ENCODE measurements at places on chromosomes 1 and 21.

GRCh38 chr1:147391114-147391513 is 148.6 kb downstream of the CHD1L start:
- DNase-seq = no peak

DNA sequence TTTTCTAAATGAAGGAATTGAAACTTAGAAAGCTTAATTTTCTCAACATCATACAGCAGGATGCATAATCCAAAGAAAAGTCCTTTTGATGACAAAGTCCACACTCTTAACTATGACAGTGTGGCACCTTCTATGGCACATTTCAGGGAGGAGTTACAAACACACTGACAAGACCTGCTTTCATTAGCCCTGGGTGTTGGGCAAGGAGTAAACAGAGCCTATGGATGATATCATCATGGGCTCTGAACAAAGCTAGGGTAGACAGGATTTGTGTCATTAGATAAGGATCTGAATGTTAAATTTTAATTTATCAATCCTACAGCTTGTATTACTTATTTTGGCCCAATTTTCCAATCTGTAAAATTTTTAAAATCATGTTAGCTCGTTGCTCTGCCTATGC is 62.6 kb upstream of the DENND1B start:
- DNase-seq = no peak

DNA sequence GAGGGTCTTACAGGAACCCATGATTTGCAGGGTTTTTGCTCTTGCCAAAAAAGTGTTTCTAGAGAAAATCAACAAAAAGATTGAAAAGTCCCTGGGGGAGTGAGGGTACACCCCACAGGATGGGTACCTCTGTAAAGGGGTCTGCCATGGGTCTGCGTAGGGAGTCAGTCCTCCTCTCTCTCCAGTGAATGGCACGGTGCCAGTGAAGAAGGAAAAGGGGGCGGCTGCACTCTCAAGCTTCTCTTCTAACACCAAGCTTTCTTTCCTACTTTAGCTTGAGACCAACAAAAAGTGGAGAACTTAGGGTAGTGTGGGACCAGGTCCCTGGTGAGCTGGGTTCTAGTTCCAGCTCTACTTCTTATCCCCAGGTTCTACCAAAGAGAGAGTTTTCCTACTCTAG is 87.4 kb downstream of the GLUL start:
- DNase-seq = no peak

DNA sequence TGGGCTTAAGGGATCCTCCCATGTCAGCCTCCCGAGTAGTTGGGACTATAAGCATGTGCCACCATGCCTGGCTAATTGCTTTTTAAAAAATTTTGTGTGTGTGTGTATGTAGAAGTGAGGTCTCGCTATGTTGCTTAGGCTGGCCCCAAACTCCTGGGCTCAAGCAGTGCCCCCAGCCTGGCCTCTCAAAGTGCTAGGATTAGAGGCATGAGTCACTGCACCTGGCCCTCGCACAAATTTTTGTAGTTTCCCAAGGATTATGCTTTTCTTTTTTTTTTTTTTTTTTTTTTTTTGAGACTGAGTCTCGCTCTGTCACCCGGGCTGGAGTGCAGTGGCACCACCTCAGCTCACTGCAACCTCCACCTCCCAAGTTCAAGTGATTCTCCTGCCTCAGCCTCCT is 144.4 kb upstream of the HNRNPU start:
- peak; percentile 21 for DNase-seq

- no peak for DNase-seq
Observed at GRCh38 chr1:43165765-43166164, 6.3 kb downstream of the EBNA1BP2 start.

DNA sequence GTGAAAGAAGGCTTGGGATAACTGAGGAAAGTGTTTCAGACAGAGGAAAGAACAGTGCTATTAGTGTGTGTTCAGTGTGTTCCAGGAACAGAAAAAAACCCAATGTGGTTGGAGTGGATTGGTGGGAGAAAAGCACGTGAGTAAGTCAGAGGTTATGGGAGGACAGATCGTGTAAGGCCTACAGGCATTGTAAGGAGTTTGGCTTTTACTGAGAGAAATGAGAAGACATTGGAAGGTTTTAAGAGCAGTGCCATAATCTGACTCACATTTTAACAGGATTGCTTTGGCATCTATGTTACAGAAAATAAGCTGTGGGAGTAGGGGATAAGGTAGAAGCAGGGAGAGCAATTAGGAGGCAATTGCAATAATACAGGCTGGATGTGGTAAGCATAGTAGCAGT is 4.8 kb downstream of the ARPC5 start:
- no peak for DNase-seq

DNA sequence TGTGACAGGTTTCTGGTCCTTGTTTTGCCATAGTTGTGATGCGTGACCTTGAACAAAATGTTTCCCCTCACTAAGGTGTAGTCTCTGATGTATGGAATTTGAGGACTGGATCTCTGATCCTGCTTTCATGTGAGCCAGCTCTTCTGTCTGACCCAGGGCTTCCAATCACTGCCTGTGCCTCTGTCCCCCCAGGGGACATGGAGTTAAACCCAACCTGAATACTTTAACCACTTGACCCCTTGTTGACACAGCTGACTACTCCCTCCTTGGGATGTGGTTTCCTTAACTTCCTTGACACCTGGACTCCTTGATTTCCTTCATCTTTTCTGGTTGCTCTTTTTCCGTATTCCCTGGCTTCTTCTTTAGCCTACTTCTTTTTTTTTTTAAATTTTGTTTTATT is 36.0 kb upstream of the SSBP3 start:
- no peak for DNase-seq

- DNase-seq = no peak
Observed at GRCh38 chr1:10519016-10519417, 44.3 kb downstream of the PEX14 start.

- no peak for DNase-seq
Observed at GRCh38 chr1:62038594-62039284, 155.9 kb upstream of the L1TD1 start.

- DNase-seq = no peak
Observed at GRCh38 chr1:67616394-67616985, 68.5 kb upstream of the GADD45A start.

DNA sequence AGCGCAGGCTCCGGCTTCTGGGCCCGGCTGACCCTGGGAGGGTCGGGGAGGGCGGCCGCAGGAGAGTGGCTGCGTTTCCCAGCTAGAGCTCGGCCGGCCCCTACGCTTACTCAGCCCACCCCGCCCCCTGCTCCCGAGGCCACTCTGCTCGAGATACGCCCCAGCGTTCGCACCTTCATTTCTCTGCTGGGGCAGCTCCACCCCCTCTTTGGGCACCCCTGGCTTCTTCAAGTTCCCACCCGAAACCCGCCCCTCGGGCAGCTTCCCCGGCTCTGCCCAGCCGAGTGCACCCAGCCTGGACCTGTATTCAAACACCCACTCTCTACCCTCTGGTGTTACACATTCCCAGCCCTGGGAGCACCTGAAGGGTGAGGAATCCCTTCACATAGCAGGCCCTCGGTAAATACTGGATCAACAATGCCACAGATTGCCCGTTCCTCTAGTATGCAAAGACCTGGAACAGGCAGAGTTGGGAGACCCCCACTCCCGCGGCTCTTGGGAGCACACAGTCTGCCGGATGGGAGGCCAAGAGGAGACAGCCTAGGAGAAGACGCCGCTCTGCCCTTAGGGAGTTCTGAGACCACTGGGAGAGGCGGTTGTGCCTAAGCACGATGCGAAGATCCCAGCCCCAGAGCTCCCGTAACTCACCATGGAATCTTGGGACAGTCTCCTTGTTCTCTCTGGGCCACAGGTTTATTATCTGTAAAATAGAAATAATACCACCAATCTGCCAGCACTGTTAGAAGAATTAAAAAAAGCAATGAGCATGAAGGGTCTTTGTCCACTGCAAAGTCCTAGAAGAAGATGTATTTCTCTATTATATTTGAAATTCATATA is 566 bp upstream of the PAQR7 start:
- DNase-seq = no peak

- no peak for DNase-seq
Observed at GRCh38 chr1:75707191-75707590, 17.3 kb upstream of the ACADM start.

DNA sequence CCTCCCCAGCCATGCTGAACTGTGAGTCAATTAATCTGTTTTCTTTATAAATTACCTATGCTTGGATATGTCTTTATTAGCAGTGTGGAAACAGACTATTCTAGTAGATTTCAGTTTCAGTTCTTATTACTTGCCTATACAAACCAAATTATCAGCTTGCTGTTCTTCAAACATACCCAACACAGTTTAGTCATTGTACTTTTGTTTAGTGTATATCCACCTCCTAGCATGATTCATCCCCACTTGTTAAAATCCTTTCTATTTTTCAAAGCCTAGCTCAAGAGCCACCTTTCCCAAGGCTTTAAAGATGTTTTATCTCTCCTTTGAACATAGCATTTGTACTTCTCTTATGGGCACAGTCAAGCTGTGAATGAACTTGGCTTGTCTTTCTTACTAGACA is 195.6 kb upstream of the ZRANB2 start:
- no peak for DNase-seq

DNA sequence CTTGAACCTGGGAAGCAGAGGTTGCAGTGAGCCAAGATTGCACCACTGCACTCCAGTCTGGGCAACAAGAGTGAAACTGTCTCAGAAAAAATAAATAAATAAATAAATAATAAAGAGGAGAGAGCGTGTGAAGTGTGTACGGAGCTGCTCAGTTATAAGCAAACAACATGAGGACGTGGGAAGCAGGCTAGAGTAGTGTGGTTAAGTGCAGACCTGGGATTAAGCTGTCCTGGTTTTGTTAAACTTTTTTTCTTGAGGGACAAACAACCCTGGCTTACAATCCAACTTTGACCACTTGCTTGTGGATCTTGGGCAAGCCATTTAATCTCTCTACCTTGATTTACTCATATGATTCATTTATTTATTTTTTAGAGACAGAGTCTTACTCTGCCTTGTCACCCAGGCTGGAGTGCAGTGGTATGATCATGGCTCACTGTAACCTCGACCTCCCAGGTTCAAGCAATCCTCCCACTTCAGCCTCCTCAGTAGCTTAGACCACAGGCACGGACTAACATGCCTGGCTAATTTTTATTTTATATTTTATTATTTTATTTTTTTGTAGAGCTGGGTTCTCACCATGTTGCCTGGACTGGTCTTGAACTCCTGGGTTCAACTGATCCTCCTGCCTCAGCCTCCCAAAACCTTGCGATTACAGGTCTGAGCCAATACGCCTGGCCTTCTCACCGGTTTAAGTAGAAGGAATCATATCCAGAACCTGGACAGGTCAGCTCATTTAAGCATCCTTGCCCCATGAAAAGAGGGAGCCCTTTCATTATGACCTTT is 52.7 kb downstream of the RPS6KA1 start:
- DNase-seq = no peak

DNA sequence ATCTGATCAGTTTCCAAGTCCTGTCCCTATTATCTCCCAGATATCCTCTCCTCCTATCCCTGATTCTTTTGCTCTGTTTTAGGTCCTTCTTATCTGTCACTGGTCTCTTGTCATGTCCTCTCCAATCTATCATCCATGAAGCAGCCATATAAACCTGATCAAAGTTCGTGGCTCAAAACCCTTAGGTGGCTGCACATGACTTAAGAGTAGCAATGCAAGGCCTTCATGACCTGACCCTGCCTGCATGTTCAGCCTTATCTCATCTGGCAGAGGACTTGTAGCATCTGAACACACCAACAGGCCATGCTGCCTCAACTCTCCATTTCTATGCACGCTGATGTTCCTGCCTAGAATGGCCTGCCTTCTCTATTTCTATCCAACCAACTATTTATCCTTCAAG is 65.2 kb downstream of the NOS1AP start:
- no peak for DNase-seq

DNA sequence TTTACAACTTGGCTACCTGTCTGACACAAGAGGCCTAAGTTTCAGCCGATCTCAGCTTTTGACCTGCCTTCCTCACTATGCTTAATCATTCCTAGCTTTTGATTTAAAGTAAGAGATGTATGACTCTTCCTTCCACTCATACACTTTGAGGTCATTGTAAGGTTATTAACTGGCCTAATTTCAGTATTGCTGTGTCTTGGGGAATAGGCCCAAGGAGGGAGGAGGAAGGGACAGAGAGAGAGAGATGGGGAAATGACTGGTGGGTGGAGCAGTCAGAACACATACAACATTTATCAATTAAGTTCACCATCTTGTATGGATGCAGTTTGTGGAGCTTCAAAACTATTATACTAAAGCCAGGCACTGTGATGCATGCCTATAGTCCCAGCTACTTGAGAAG is 28.3 kb upstream of the FAM20B start:
- no peak for DNase-seq
